ENCODE measurements at places on chromosomes 4 and X.

DNA sequence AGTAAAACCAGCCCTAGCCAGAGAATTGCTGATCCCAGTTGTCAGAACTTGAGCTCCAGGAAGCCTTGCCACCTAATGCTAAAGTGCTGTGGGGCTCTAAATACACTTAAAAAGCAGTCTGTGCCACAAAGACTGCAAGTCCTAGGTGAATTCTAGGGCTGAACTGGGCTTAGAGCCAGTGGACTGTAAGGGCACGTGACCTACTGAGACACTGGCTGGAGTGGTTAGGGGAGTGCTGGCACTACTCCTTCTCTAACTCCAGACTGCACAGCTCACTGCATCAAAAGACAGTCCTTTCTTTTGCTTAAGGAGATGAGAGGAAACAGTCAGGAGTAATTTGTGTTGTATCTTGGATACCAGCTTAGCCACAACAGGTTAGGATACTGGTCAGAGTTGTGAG, 1240.2 kb downstream of the FAM133A start:
- DNase-seq, result no peak

GRCh38 chrX:46994096-46994495, 81.9 kb downstream of the JADE3 start:
- no peak for DNase-seq

DNA sequence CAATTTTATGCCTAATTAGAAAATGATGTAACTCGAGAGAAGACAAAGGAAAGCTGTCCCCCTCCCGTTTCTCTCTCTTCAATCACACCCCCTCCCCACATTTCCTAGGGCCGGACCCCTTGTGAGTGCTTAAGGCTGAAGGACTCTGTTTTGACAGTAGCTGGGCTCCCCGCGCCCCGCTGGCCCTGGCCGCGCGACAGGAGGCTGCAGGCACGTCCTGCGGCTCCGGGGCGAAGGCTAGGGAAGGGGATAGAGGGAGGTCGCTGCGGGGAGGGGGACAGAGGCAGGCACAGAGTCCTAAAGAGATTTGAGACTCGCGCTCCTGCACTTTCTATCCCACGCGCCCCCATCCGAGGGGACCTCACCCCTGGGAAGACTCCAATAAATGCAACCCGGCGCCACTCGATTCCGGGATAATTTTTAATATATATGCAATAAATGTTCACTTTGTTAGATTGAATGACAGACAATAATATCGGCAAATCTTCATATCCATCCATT, 56.2 kb upstream of the TMEM33 start:
- DNase-seq, result no peak

GRCh38 chr4:185578284-185578683, 43.0 kb upstream of the PDLIM3 start:
- DNase-seq, result no peak

- DNase-seq, result no peak
Measured at GRCh38 chr4:74018771-74019170, 19.7 kb downstream of the CXCL3 start.

DNA sequence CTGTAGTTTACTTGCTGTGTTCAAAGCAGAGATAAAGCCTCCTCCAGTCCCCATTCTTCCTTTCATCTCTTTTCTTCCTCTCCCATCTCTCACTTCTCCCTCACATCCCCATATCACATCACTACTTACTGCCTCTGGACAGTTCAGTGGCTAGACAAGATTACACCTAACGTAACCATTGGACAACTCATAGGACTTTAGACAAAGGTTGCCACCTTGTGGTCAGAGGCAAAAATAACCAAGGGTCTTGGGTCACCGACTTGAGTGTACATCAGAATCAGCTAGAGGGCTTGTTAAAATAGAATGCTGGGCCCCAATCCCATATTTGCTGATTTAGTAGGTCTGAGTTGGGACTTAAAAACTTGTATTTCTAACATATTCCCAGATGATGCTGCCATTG, 109.3 kb upstream of the DGKK start:
- DNase-seq, result peak; percentile 8

- no peak for DNase-seq
Measured at GRCh38 chrX:19875050-19875431, 12.4 kb downstream of the SH3KBP1 start.

- no peak for DNase-seq
Measured at GRCh38 chr4:27668001-27668400, 807.4 kb downstream of the STIM2 start.

- no peak for DNase-seq
Measured at GRCh38 chrX:81779701-81780100, 577.8 kb downstream of the SH3BGRL start.
